NB4 (cell line): ENCODE measurements at places on chromosomes 16 and 17.

- no peak for DNase-seq
Observed at GRCh38 chr16:74556375-74556922, 50.5 kb downstream of the GLG1 start.

GRCh38 chr16:65278874-65279273, 157.0 kb upstream of the CDH11 start:
- DNase-seq: no peak

DNA sequence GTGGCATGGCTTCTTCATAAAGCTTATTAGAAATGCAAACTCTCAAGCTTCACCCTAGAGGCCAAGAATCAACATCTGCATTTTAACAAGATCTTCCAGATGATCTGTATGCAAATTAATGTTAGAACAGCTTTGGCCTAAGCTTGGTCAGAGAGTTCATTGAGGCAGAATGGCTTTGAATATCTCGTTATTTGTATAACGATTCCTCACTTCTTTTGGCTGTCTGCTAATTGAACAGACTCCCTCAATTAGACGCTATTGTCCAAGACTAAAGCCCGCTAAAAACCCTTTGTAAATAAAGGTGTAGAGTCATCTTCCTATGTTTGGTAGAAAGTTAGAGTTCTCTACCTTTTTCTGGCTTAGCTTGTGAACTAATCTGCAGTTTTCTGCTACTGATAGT, 1453.7 kb downstream of the CDH8 start:
- DNase-seq: no peak

DNA sequence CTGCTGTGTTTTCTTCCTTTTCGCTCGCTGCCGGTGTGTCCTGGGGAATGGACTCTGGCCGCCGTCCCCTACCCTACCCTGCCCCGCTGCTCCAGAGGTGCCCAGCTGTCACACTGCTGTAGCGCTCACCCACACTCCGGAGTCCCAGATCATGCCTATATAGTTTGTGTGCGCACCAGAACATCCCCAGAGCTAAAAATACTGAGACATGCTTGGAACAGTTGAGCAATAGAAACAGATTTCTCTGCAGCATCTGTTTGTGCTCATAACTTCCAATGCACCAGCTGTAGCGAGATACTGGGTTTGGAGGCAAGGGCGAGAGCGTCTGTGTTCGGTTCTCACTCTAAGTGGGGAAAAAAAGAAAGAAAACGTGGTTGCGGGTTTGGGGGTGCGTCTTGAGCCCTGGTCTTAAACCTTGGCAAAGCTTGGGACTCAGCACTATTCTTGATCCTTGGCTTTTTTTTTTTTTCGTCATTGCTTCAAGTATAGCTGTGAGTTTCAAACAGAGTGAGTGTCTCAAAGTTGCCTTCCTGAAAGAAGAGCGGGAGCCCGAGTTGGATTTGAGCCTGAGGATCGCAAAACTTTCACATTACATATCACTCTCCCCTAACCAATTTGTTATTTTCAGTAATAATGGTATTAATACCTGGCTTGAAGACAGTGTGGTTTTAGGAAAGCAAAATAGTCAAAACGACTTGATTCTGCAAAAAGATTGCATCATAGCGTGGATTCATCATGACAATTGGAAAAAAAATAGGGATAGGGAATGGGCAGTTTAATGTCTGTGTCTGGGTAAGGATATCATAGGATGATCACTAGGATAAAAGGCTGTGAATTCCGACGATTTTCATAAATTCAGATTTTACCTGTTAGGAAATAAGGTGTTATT, 621 bp downstream of the KCNJ2 start:
- no peak for DNase-seq

DNA sequence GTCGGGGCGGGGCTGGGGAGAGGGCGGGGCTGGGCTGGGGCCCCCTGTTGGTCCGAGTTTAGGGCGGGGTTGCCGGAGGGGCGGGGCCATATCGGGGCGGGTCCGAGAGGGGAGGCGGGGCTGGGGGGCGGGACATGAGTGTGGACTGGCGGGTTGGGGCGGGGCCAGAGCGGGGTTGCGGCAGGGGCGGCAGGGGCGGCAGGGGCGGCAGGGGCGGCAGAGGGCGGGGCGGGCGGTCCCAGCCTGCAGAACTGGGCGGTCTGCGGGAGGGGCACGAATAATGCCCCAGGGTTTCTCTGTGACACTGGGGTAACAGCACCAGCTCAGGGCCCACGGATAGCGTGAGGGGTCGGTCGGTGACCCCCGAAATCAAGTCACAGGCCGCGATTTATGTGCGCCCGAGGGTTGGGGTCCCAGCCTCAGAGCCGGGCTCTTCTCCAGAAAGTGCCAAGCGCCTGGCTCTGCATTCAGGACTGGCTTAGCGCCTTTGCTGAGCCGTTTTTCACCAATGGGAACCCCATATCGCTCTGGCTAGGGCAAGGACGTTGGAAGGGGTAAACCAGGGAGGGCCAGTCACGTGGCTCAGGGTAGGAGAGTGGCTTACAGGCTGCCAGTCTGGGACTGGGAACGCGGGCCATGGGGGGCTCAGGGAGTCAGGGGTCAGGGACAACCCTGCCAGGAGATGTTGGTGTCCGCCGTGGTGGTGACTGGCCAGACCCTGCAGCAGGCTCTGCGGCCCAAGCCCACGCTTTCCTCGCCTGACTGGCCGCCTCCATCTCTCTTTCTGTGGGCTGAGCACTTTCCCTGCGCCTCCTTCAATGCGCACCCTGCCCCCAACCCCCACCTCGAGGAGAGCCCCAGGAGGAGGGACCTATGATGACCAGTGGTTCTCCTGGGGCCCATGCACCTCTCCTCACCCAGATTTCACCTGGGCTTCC, 1.2 kb upstream of the METTL26 start:
- peak; percentile 83 for DNase-seq

GRCh38 chr17:1752425-1753262, 9.2 kb upstream of the SERPINF1 start:
- DNase-seq: peak; percentile 45

- DNase-seq: no peak
Observed at GRCh38 chr17:63486317-63487013, 9.6 kb downstream of the ACE start.

GRCh38 chr16:52090080-52090479, 456.9 kb downstream of the TOX3 start:
- no peak for DNase-seq

DNA sequence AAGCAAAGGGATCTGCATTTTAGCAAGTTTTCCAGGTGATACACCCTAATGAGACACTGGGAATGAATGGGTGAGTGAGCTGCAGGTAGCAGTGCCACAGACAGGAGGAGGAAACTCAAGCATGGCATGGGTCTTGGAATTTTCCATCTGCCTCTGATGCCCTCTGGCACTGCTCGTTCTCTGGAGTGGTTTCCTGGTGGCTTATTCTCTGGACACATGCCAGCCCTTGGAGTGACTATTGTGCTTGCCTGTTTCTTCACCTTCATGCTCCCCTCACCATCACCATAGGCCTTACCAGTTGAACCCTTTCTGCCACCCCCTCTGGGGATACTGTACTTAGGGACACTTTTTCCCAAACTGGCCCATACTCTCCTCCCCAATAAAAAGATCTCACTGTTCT, 1.6 kb downstream of the COASY start:
- DNase-seq: no peak

DNA sequence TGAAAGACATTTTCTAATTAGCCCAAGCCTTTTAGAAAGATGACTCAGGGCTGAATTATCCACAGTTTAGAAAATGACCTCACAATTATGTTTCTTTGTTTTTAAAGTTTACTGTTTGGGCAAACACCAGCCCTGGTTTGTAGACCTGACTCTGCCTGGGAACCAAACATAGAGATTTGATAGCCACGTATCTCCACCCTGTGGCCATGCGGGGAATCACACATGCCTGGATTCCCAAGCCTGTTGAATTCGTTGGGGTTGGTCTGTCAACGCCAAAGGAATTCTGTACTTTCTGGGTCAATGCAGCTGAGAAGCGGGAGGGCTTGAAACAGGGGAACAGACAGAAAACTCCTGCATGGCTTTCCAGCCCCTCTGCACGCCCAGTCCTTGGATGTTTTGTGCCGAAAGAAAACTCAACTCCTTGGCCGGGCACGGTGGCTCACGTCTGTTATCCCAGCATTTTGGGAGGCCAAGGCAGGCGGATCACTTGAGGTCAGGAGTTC, 26.9 kb downstream of the CD300A start:
- peak; percentile 75 for DNase-seq

DNA sequence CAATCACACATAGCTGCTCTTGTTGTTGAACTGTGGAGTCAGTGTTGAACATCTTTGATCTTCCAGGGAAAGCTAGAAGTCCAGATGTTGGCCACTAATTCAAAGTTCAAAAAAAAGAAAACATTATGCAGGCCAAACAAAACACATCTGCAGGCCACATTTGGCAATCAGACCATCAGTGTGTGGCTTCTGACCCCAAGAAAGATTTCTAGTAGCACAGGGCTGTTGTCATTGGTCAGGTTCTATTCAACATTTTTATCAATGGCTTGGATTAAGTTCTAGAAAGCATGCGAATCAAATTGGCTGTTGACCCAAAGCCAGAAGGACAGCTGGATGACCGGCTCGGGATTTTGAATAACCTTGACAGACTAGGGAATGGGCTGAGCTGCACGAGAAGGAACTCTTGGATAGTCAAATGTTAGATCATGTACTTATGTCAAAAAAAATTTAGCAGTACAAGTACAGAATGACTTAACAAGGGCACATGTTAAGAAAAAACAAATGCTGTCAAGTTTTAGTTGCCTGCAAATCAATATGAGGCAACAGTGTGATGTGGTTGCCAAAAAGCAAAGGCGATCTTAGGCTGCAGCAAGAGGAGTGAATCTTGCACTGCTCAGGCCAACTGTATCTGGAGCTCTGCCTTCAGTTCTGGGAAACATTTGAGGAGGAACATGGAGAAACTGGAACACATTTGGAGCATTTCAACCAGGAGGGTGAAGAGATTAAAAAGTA, 187.6 kb downstream of the RGS9 start:
- no peak for DNase-seq

- DNase-seq: peak; percentile 63
Observed at GRCh38 chr16:1538804-1539520, 5.5 kb downstream of the TMEM204 start.

DNA sequence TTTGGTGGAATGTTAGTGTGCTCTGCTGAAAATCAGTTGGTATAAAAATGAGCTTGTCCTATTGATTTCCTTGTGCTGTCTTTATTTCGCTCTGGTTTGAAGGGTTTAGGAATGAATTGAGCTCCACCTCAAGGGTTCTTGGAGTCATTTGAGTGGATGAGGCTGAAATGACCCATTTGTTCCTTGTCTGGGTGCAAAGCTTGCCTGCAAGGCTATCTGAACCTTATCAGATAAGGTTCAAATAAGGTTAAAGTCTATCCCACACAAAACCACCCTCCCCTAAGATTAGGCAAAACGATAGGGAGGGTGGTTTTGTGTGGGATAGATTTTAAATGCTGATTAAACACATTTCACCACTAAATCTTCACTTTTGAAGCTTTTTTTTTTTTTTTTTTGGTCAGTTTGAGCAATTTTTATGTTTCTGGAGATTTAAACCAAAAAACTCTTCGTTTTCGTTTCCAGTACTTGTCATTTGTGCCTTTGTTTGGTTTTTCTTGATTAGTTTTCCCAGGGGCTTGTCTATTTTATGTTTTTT, 62.7 kb downstream of the ARHGAP44 start:
- DNase-seq: peak; percentile 28

- DNase-seq: no peak
Observed at GRCh38 chr17:13919818-13920217, 149.5 kb upstream of the COX10 start.

DNA sequence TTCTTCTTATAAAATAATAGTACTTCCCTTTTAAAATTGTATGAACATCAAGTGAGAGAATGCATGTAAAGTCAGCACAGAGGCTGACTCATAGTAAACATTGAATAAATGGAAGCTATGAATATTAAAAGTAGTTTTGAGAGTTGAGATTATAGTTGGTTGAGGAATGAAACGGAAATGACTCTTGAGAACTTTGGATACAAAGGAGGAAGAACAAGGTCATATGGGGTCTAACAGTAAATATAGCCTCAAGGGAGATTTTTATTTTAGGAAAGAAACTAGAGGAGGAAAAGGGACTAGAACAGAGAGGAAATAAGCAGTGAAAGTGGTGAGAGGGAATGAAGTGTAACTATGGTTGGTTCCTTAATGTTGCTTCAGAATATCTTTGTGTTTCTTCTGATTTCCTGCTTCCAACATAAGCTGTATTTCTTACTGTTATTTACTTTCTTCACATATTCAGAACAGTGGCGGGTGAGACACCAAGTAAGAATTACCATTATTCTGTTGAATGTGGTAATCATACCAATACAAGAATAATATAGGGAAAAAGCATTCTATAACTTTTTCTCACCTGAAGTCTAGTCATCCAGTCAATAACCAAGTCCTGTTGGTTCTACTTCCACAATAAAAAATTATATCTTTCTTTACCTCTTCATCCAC, 165.1 kb downstream of the CHD9 start:
- peak; percentile 45 for DNase-seq

GRCh38 chr17:79907850-79908249, 68.6 kb upstream of the CBX4 start:
- no peak for DNase-seq

DNA sequence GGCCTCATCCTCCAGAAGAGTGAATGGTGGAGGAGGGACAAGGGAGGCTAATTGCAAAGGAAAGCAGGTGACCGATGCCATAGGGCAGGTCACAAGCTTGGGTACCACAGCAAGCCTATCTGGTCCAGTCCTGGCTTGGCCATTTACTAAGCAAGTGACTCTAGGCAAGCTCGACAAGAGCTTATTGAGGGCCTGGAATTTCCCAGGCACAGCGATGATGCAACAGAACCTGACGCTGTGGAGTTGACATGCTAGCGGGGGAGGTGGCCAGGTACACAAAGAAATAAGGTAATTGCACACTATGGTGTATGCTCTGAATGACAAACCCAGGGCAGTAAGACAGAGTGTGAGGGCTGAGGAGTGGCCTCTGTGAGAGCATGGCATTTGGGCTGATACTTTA, 98.5 kb downstream of the PGS1 start:
- no peak for DNase-seq

GRCh38 chr16:11046382-11046931, 102.1 kb downstream of the CLEC16A start:
- DNase-seq: no peak

- no peak for DNase-seq
Observed at GRCh38 chr16:77761204-77761603, 27.2 kb upstream of the VAT1L start.

- DNase-seq: peak; percentile 35
Observed at GRCh38 chr17:77409282-77410161, 268.8 kb downstream of the SEC14L1 start.
